ELR (cell line): ENCODE measurements at places on chromosomes 6 and 20.

DNA sequence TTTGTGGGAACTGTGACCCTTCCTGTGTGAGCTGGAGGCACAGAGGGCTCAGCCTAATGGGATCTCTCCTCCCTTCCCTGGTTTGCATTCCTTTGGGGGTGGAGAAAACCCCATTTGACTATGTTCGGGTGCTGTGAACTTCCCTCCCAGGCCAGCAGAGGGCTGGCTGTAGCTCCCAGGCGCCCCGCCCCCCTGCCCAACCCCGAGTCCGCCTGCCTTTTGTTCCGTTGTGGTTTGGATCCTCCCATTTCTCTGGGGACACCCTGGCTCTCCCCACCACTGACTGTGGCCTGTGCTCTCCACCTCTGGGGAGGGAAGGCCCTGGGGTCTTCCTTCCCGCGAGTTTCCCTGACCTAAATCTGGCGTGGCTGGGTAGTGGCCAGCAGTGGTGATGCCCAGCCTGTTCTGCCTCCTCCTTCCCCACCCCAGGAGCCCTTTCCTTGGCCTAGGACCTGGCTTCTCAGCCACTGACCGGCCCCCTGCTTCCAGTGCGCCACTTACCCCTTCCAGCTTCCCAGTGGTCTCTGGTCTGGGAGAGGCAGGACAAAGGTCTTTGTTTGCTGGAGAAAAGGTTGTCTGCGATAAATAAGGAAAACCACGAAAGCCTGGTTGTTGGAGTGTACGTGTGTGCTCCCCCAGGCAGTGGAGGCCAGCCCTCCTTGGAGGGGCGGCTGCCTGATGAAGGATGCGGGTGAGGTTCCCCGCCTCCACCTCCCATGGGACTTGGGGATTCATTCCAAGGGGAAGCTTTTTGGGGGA lies 4.9 kb downstream of the VEGFA start:
- peak; percentile 83 for DNase-seq

DNA sequence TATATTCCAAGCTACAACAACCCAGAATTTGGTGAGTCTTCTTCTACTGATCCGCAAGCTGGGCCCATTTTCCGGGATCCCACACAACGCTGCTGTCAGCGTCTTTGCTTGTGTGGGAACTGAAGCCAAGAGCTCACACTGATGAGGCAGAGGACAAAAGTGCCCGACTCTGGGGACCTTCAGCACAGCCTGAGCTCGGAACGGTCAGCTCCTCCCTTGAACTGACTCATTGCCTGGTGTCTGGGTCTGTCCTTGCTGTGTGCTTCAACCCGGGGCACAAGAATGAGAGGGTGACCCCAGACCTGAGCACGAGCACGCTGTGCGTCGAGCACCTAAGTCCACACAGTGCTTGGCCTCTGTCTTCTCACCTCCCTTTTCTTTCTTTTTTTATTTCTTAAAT lies 33.5 kb downstream of the DACT2 start:
- no peak for DNase-seq

DNA sequence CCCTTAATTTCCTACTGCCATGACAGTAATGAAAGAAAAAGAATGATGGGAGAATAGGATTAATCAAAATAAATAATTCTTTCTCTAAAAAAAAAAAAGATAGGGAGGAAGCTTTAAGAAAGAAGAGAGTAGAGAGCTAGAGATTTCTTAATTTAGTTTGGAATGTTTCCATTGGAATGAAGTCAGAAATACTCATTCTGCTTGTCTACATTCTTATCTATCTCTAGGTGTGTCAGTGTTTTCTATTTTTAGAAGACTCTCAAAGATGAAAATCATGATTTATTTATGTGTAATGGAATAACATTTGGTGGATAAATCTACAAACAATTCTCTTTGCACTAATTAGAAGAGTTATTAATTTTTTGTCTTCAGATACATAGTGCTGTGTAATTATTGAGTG lies 38.0 kb upstream of the HIVEP1 start:
- no peak for DNase-seq

- DNase-seq: no peak
Observed at GRCh38 chr20:44020406-44021148, 105.9 kb downstream of the TOX2 start.

- DNase-seq: no peak
Observed at GRCh38 chr6:138833816-138834539, 38.1 kb downstream of the ECT2L start.

DNA sequence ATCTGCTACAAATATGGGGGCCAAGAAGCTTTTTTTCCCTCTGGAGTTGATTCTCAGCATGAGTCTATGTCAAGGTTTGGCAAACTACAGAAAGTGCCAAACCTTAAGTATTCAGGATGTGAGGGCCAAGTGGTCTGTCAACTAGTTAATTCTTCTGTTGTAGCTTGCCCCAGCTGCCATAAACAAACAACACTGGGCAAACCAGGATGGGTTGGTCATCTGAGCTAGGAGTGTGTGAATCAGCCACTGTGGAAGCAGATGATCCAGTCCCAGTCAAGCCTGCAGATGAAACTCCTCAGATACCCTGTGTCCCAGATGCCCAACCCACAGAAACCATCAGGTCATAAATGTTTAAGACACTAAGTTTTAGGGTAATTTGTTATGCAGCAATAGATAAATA lies 103.0 kb upstream of the MOCS1 start:
- no peak for DNase-seq

DNA sequence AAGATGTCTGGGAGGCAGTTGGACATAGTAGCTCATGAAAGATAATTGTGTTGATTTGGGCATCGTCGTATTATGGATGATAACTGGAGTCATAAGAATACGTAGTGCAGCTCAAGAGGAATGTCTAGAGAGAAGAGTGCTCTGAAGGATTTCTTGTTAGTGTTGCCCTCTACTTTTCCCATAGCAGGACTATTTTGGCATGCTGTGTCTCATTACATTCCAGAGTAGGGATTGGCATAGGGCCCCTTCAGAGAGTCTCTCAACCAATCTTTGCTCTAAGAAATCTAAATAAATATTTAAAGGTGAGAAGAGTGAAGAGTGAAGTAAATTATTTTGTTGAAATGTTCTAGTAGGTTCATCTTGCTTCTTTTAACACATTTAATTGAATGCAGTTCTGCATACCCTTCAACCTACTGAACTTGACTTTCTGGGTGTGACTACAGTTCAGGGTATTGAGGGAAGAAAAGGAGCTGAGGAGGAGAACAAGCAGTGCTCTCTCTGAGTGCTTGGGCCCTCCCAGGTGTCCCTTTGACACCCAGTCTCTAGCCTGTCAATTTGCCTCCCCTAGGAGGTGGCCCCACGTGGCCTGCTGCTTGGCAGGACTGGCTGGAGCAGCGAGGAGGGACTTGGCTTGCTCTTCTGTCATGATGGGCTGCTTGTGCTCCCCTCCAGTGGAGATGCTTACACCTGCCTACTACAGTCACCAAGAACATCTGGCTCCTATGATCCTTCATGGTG lies 33.3 kb downstream of the SOBP start:
- DNase-seq: no peak

DNA sequence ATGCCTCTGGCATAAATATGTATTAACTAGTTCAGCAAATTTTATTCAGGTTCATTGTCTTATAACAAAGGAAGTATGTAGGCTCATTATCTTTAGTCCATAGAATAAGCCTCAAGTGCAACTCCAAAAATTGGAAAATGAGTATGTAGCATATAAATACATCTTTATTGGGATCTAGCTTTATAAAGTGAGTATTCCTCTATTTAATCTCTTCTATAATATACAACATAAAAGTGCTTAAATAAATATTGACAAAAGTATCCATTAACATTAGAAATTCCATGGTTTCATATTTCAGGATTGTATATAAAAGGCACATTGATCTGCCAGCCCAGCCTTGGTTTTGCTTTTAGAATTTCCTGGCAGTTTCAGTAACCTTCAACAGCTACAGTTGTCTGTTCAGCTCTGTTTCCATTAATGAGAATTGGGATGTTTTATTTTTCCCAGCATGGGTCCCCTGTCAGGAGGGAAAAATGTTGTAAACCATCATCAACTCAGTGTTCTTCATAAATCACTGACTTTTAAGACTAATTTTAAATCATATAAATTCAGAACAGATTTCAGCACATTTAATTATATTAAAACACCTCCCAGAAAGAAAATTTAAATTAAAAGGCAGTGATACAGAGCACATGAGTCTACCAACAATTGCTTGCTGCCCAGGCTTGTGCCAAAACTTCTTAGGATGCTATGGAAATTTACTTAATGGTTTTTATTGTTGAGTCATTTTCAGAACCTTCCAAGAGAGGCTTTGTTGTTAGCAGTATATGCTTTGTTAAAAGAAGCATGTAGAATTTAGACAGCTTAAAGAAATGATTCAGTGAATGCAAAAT lies 119.7 kb downstream of the ADGRG6 start:
- DNase-seq: no peak

DNA sequence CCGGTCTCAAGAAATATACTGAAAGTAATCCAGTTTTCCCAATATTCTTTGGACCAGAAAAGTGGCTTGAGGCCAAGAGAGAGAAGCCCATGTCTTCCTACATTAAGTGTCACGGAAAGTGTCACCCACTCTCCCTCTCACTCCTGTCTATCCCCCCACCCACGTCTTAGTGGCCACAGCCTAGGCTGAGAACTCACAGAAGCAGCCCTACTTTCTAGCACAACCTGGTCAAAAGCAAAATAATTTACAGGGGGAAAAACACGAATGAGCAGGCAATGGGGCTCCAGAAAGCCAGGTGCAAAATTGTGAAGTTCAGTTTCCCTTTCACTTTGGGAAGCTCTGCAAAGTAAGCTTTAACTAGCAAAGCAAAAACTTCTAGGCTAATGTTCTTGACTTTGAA lies 118.0 kb downstream of the OPRM1 start:
- no peak for DNase-seq

GRCh38 chr20:34141293-34141692 lies 29.2 kb upstream of the EIF2S2 start:
- DNase-seq: no peak

DNA sequence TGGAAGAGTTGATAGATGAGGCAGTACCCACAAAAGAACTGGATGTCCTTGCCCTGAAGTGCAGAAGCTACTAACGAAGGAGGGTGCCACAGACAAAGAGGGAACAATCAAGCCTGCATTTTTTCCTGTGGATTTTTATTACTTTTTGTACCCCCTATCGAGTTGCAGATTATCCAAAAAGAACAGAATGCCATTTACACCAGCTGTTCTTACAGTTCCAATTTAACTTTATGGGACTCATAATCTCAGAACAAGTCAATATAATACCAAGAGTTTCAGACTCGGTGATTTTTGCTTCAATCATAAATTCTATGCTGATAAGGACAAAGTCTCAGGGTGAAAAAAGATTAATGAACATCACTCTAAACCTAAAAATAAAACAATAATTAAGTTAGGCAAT lies 4.0 kb upstream of the CNKSR3 start:
- no peak for DNase-seq

- peak; percentile 92 for DNase-seq
Observed at GRCh38 chr20:38126932-38127621, 38.0 kb downstream of the TGM2 start.

DNA sequence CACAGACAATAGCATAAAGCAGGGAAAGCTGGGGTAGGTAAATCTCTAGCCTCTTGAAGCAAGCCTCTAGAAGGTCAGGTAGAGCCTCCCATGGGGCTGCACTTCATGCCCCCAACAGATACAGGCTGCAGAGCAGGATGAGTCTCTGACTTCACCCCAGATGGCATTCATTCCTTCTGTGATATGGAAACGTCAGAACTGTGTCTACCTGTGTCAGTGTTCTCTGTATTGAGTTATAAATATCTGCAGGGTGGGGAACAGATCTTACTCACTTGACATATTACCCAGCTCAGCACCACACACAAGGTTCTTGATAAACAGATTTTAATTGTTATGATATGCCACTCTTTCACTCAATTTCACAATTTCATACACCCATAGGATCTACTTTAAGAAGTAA lies 2.1 kb downstream of the LGSN start:
- no peak for DNase-seq

DNA sequence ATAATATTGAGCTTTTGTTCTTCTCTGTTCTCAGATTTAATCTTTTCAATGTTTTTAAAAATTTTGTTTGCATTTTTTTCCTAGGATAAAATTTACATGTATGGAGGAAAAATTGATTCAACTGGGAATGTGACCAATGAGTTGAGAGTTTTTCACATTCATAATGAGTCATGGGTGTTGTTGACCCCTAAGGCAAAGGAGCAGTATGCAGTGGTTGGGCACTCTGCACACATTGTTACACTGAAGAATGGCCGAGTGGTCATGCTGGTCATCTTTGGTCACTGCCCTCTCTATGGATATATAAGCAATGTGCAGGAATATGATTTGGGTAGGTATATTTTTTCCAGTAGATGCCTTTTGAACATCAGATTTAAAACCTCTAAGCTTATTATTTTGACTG lies 89.8 kb downstream of the ATRN start:
- DNase-seq: peak; percentile 80

- no peak for DNase-seq
Observed at GRCh38 chr6:20020526-20020925, 183.4 kb downstream of the ID4 start.

DNA sequence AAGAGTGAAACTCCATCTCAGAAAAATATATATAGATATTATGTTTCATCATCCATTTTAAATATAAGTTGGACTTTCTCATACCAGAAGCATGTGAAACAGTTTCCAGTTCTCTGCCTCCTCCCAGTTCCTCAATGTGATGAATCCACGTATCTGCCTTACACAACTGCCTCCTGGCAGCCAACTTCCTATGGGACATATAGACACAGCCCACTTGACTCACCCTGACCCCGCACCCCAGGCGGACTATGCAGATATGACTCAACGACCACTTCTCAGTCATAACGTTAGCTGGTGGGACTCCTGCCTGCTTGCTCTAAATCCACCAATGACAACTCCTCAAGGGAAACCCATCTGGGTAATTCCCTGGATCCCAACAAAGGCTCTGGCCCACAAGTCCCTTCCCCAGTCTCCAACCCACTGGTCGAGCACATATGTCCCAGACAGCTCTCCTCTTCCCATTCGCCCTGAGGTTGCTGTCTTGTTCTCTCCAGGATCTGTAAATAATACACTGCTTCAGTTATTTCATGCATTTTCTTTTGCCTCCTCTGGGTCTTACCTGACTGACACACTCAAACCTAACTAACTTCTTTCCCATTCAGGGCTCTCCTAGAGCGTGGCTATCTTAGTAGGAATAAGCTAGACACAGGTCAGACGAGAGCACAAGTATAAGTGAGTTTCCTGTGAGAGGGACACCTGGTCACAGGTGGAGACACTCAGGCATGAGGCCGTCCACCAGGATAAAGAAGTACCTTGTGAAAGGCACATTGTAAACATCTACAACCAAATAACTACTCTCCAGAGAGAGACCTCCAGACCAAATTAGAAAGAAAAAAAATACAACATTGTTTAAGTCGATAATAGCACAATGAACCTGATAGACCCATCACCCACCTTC lies 548.5 kb downstream of the CD83 start:
- DNase-seq: peak; percentile 100

- peak; percentile 66 for DNase-seq
Observed at GRCh38 chr6:133542056-133542821, 301.1 kb downstream of the EYA4 start.

- peak; percentile 44 for DNase-seq
Observed at GRCh38 chr20:63167026-63167917, 48.7 kb downstream of the YTHDF1 start.

- no peak for DNase-seq
Observed at GRCh38 chr6:79413562-79414002, 123.6 kb downstream of the LCA5 start.

GRCh38 chr6:77292564-77293546 lies 170.4 kb downstream of the HTR1B start:
- DNase-seq: peak; percentile 92
